Stimulated activated CD8-positive, alpha-beta memory T cell treated with anti-CD3 and anti-CD28 coated beads, Interleukin-7, amount 100 ng/mL, for 1 hour (primary cell): ENCODE measurements at places on chromosomes 13 and 19.

GRCh38 chr19:8557642-8558238 lies 19.5 kb downstream of the MYO1F start:
- no peak for DNase-seq

DNA sequence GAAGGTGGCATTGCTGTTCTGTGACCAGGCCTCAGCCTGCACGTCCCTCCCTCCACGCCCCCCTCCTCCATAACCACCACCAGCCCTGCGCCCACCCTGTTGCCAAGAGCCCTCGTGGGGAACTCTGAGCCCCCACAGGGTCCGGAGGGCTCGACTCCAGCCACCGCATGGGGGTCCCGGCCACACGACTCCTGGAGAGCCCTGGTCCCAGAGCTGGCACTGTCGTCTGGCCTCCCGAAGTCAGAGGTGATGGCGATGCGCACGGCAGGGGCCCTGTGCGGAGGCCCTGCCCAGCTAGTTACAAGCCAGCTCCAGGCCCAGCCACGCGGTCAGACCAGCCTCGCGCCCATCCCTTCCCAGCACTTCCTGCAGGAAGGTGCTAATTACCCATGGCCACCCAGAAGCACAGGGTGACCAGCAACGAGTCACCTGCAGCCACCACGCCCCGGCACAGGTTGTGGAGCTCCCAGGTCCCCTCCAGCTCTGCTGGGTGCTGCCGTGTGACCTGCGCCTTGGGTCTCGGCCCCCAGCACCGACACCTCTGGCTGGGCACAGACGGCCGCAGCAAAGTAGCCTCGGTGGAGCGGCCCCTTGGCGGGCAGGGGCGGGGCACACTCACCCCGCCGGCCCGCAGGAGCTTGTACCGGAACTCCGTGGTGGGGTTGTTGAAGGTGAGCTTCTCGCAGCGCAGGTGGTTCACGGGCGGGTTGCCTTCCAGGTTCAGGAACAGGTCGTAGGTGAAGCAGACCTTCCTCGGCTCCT lies 49.6 kb downstream of the MLLT1 start:
- no peak for DNase-seq

DNA sequence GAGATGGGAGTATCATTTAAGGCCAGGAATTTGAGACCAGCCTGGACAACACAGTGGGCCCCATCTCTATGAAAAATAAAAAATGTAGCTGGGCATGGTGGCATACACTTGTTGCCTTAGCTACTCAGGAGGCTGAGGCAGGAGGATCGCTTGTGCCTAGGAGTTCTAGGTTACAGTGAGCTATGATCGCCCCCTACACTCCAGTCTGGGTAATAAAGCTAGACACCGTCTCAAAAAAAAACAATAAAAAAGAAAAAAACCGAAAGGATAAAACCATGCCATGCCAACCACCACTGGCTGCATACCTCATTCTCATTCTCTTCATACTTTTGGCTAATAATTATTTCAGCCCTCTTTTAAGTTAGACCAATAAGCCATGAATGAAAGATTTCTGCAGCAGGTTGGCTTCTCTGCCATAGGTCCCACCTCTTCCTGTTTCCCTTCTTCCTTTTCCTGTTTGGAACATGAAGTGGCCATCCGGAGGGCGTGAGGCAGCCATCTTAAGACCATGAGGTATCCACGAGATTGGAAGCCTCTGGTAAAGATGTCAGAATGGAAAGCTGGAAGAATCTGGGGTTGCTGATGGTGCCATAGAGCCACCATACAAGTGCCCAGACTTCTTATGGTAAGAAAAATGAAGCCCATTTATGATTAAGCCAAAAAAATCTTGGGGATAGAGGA lies 171.3 kb downstream of the CACNA1A start:
- no peak for DNase-seq

DNA sequence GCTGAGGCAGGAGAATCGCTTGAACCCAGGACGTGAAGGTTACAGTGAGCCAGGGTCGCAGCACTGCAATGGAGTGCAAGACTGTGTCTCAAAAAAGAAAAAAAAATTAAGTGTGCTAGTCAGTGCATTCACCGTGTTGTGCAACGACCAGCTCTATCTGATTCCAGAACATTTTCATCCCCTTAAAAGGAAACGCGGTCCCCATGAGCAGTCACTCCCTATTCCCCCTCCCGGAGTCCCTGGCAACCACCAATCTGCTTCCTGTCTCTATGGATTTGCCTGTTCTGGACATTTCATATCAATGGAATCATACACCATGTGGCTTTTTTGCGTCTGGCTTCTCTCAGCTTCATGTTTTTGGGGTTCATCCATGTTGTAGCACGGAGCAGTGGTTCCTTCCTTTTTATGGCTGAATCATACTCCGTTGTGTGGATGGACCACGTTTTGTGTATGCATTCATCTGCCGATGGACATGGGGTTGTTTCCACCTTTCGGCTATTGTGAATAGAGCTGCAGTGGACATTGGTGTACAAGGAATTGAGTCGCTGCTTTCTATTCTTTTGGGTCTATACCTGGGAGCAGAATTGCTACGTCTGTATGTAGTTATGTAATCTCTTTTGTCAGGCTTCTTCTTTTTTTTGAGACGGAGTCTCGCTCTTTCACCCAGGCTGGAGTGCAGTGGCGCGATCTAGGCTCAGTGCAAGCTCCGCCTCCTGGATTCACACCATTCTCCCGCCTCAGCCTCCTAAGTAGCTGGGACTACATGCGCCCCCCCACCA lies 19.8 kb downstream of the MYO9B start:
- no peak for DNase-seq

DNA sequence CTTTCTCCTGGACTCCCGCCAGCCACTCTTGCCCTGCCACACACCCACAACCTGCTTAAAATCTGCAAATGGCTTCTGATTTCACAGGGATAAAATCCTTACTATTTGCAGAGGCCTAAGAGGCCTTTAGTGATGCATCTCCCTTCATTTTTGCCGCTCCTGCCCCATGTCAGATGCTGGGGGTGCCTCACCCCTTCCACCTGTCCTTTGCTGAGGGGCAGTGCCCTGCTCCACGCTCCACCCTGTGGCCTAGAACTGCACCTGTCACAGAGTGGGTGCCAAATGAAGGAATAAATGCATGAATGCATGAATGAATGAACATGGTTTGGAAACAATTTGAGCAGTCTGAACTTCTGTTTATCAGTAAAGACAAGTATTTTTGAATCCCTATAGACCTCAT lies 34.1 kb upstream of the UQCRFS1 start:
- DNase-seq = no peak

DNA sequence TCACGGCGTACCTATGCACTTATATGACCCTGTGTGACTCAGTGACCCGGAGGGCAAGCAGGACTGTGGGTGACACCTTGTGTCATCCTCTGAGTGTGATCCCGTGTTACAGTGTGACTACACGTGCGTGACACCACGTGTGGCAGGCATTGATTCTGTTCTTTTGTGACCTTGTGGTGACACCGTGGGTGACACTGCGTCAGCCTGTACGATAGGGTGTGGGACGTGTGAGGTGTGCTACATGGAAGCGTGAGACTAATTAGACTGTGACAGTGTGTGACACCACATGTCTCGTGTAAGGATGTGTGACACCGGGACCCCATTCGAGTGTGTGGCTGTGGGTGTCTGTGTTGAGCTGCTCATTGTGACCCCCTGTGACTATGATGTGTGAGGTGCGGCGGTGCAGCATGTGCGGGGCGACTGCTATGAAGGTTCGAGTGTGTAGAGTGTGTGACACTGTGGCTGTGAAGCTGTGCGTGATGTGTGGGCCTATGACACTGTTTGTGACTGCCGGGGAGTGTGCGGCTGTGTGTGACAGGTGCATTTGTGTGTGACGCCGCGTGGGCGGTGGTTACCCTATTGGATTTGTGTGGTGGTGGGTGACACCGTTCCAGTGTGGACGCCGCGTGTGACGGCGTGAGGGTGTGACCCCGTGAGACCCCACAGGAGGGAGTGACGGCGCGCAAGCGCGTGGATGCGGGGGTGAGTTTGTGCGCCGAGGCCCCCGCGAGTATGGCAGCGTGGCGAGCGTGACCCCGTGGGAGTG lies 399 bp upstream of the SPTBN4 start:
- peak; percentile 41 for DNase-seq

DNA sequence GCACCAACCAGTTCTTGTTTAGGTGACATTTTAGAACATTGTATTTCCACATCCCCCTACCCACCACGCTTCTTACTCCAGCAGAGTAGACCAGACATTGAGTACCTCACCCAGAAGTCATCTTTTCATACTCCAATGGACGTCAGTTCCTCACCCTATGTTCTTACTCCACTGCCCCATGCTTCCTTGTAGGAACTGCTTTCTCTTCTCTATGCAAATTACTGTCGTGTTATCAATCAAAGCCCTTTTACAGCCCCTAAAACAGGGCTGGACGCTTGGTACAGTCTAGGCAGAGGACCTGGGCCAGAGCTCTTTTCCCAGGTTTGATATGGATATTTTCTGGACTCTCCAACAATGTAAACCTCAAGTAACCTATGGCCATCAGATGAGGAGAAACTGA lies 58.2 kb downstream of the USP12 start:
- DNase-seq = no peak

DNA sequence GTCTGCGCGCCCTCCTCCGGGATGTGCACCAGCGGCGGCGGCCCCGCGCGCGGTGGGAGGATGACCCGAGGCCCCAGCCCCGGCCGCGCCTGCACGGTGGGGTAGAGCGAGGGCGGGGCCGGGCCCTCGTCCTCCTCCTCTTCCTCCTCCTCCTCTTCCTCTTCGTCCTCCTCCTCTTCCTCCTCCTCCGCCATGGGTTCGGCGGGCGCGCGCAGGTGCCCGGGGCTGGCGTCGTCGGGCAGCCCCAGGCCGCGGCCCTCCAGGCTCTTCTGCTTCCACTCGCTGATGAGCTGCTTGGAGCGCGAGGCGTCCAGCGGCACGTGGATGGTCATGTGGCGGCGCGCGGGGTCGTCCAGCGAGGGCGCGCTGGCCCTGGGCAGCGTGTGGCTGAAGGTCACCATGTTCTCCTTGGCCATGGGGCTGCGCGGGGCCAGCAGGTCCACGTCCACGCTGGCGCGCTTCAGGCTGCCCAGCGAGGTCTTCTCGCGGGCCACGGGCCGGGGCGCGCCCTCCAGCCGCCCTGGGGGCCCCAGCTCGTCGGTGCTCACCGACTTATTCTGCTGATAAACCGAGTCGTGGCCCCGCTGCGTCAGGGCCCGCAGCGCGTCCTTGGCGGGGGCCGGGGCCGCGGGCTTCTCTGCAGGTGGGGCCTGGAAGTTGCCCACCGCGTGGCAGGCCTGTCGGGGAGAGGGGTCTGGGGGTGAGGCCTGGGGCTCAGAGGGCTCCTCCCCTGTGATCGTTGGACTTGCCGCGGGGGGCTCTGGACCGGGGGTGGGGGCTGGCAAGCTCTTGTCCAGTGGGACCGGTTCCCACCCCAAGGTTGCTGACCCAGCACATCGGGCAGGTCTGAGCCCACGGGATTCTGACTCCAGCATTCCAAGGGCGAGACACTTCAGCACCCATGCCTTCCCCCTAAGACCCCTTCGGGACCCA lies 8.3 kb downstream of the PLPPR3 start:
- no peak for DNase-seq

GRCh38 chr19:50406829-50407228 lies 11.9 kb upstream of the SPIB start:
- DNase-seq = no peak

- no peak for DNase-seq
Observed at GRCh38 chr19:39768786-39769185, 9.9 kb upstream of the LEUTX start.

DNA sequence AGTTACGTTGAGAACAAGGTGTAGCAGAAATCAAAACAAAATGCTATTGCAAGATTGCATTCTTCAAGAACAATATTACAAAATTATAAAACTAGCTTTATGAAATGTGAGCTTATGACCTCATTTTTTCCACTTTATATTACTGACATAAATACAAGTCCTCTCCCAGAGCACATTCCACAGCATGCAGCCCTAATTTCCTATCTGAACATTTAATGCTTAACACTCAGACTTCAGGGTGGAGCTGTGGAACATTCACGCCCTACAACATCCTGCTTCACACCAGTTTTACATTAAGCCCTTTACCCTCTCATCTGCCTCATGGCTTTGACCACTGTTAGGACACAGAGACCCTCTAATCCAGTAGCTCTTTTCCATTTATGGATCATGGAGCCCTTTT lies 65.5 kb downstream of the EPSTI1 start:
- no peak for DNase-seq

GRCh38 chr13:32022311-32022710 lies 9.3 kb upstream of the FRY start:
- DNase-seq = no peak

DNA sequence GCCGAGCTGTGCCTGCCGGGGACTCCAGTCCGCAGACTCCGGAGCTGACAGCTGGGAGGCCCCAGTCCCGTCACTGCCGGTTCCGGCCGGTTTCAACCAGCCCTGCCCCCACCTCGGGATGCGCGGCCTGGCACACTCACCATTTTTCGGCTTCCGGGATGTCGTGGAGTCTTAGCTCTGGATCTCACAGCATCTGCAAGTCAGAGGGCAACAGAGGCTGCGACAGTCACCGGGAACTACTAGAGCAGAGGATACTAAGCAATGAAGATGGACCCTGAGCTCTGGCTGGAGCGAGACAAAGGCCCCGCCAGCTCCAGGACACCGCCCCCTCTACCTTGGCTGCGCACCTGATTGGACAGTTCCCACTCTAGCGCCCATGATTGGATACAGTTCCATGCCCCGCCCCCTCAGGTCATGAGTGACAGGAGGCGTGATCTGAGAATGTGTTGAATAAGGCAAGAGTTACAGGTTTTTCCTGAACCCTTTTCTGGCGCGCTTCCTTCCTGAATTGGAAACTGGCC lies at the start of gene ZNF682:
TSS of gene ZNF682 (minus strand) at position 303 of the 521 bp plus-strand sequence. CDS start at position 143, 160 bp downstream.
- peak; percentile 79 for DNase-seq

DNA sequence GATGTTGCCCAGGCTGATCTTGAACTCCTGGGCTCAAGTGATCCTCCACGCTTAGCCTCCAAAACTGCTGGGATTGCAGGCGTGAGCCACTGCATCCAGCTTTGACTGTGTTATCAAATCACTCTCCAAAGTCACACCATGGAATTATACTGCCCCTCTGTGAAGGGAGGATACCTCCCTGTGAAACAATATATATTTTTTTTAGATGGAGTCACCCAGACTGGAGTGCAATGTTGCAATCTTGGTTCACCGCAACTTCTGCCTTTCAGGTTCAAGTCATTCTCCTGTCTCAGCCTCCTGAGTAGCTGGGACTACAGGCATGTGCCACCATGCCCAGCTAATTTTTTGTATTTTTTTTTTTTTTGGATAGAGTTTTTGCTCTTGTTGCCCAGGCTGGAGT lies 7.7 kb downstream of the TYK2 start:
- no peak for DNase-seq

GRCh38 chr19:45103508-45104319 lies 10.7 kb downstream of the PPP1R37 start:
- DNase-seq = no peak

GRCh38 chr19:2514981-2515518 lies 39.1 kb downstream of the GADD45B start:
- DNase-seq = no peak

DNA sequence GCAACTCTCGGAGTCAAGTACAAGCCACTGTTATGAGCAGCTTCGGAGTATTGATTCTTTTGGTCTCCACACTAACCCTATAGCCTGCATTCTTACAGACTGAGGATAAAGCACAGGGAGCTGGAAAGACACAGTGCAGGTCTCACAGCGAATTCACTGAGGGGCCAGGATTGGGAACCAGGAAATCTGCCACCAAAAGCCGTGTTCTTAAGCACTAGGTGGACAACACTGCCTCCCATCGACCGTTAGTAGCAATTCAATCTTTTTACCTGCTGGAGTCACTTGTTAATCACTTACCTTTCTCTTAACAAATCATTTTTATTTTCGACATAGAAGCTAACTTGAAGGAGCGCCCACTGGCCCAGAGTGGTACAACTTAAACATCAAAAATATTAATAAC lies 6.3 kb downstream of the PMIS2 start:
- no peak for DNase-seq
